ENCODE measurements at places on chromosomes 6 and 20.

GRCh38 chr6:95280686-95281273 is 296.6 kb upstream of the MANEA start:
- DNase-seq: peak; percentile 84

DNA sequence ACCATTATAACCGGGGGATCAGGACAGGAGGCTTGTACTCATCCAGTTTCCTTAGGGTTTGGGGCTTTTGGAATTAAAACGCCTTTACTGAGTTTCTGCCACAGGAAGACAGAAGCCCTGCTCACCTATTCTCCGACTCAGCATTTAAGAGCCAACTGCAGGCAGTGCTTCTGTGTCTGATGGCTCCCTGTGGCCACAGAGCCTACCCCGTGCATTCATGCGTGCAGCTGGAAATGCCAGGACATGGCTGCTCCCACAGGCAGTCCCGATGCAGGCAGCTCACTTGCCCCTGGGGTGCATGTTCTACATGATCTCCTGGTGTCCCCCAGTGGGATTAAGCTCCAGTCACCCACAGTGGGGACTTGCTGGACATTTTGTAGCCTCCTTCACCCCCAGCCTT is 22.2 kb downstream of the ZNF831 start:
- DNase-seq: no peak

DNA sequence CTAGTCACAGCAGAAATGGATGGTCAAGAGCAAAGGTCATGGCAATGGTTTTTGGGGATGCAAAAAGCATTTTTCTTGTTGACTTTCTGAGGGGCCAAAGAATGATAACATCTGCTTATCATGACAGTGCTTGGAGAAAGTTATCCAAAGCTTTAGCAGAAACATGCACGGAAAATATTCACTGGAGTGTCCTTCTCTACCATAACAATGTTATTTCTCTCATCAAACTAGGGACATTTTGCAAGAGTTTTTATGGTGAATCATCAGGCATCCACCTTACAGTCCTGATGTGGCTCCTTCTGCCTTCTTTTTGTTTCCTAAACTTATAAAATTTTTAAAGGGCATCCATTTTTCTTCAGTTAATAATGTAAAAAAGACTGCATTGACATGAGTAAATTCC is 302.3 kb downstream of the HIVEP2 start:
- no peak for DNase-seq

DNA sequence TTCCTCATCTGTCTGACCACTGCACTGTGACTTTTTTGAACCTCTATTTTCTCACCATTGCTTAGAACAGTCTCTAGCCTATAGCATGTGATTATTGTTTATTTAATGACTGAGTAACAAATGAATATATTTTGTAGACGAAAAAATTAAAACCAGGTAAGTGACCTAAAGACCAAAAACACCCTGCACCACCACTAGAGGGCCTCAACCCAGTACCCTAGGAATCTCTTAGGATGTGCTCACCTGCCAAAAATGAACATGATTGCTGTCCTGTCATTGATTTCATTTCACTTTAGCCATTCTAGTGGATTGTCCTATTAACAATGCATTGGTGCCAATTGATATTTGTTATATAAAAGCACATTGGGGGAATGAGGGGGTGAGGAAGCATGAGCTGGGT is 199.1 kb downstream of the COL9A1 start:
- no peak for DNase-seq

- DNase-seq: no peak
These were observed 48.6 kb downstream of the PSMB1 start for GRCh38 chr6:170504479-170504878.

DNA sequence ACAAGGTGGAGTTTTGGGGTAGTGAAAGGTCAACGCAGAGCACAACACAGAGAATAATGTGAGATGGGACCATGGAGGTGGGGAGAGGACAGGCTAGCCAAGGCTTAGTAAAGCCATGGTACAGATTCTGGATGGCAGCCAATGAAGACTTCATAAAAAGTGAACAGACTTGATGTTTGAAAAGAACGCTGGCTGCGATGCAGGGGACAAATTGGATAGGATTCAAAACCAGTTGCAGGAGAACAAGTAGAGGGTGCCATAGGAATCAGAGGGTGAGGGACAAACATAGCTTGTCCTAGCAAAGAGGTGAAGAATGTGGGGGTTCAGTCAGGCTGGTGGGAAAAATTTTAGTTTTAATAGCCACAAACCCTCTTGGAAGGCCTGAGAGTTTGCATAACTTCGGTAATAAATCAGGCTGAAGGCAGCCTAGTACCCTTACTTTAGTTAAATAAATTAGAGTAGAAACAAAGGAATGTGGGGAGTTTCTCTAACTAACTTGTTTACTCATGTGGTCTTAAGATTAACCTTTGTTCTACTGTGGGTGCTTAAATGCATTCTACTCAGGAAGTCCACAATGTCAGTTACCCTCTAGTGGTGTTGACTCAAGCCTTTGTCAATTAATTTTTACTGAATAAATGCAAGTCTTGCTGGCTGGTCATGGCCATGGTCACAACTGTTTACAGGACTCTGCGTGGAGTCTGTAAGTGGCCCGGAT is 216.4 kb downstream of the C6orf118 start:
- no peak for DNase-seq

GRCh38 chr6:161442420-161442819 is 168.6 kb upstream of the AGPAT4 start:
- DNase-seq: no peak

DNA sequence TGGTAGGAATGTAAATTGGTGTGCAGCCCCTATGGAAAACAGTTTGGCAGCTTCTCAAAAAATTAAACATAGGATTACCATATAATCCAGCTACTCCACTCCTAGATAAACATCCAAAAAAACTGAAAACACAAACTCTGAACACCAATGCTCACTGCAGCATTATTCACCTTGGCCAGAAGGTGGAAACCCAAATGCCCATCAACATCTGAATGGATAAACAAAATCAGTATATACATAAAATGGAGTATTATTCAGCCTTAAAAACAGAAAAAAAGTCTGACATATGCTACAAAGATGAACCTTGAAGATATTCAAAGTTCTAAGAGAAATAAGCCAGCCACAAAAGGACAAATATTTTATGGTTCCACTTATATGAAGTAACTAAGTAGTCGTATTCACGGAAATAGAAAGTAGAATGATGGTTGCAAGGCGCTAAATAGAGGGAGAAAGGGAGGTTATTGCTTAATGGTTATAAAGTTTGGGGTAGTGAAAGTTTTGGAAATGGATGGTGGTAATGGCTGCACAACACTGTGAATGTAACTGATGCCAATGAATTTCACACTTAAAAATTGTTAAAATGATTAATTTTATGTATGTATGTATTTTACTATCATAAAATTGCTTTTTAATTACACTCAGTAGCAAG is 4.0 kb downstream of the PHF10 start:
- DNase-seq: no peak

GRCh38 chr20:5786930-5787795 is 37.0 kb downstream of the SHLD1 start:
- peak; percentile 52 for DNase-seq

GRCh38 chr6:5287966-5288297 is 26.6 kb downstream of the FARS2 start:
- no peak for DNase-seq
